Aortic smooth muscle cell (primary cell): ENCODE measurements at places on chromosomes 11 and 22. TPM values are rescaled to one million over a fixed set of nuclear protein-coding genes. Genes with fewer than 3 reads are reported as not detected.

The ENTHD1 gene
- total RNA-seq = not detected in 2 replicates

The SLC5A12 gene
- under 0.01 and 0.06 TPM in 2 replicates for total RNA-seq

The ZNF214 gene
- total RNA-seq = 4.7 and 4.8 TPM in 2 replicates

The LRRC10B gene
- total RNA-seq = under 0.01 TPM in 1 of 2 replicates, not detected in the other
